ENCODE measurements at places on chromosomes 6 and 20.

DNA sequence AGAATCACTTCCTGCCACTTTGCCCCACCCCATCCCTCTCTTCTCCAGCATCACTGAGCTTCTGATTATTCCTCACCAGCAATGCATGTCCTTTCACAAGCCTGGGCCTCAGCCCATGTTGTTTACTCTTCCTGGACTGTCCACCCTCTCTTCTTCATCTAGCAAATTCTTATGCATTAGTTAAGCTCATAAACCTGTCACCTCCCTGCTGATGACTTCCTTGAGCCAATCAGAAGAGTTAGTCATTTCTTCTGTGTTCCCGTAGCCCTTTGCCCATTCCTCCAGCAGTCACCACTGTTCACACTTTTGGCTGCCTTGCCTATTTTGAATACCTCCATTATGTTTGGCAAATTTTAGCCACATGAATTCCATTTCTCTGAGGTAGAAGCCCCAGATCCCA, 4.1 kb upstream of the CRYBG1 start:
- no peak for DNase-seq

DNA sequence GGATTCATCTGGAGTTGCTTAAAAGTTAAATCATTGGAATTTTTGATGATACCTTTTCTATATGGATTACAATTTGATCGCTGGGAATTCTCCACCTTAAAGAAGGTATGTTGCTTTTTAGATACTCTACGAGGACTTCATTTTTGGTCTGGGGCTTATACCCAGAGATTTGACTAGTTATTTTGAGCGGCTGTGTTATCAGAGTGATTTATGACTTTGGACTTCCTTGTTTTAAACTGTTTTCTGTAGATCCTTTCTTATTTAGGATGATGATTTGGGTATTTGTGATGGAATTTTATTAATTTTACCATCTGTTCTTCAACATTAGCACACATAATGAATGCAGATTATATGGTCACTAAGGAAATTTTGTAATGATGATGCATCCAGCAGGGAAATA, 75.2 kb downstream of the SOX4 start:
- no peak for DNase-seq

- peak; percentile 76 for DNase-seq
Measured at GRCh38 chr6:85449388-85449817, 480 bp upstream of the NT5E start.

DNA sequence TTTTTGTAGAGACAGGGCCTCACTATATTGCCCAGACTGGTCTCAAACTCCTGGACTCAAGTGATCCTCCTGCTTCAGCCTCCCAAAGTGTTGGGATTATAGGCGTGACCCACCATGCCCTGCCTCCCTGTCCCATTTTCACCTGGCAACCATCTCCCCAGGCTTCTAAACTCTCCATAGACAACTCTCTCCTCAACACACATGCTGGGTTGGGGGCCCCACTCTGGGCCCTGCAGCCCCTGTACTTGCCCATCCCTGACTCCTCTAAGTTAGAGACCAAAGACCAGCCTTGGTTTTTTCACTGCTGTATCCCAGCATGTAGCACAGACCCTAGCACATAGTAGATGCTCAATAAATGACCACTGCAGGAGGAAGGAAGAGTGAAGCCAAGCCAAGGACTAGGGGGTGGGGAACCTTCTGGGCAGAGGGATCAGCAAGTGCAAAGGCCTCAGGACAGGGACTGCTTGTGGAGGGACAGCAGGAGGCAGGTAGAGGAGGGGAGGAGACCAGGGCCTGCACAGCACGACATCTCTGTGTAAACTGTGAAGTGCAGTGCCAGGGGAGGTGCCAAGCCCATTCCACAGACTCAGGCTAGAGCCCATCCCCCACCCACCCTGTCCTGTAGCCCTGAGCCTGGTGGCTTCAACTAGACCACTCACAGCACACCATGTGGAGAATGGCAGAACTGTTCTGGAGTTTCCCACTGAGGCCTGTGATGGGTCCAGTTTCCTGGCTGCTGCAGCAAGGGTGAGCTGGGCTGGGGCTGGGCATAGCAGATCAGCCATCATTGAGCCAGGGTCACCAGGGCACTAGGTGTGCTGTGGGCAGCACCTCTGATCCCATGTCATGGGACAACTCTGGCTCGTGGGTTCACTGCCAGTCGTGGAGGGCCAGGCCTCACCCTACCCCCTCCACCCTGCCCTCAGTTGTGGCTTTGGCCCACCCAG, 3.4 kb upstream of the SRC start:
- DNase-seq: no peak

GRCh38 chr6:16852671-16853070, 91.4 kb upstream of the ATXN1 start:
- no peak for DNase-seq

- DNase-seq: peak; percentile 62
Measured at GRCh38 chr6:33744001-33744848, 2.5 kb downstream of the IP6K3 start.
